ENCODE measurements at places on chromosomes 13 and 19.

- DNase-seq, result no peak
Observed at GRCh38 chr13:100512422-100512821, 76.2 kb downstream of the GGACT start.

GRCh38 chr13:97307118-97307881 is 85.2 kb downstream of the MBNL2 start:
- no peak for DNase-seq

GRCh38 chr13:24074678-24075077 is 85.8 kb upstream of the SPATA13 start:
- DNase-seq, result no peak

- no peak for DNase-seq
Observed at GRCh38 chr19:43957891-43958290, 6.9 kb downstream of the ZNF221 start.

- DNase-seq, result peak; percentile 48
Observed at GRCh38 chr13:41827507-41828213, 133.2 kb downstream of the VWA8 start.

DNA sequence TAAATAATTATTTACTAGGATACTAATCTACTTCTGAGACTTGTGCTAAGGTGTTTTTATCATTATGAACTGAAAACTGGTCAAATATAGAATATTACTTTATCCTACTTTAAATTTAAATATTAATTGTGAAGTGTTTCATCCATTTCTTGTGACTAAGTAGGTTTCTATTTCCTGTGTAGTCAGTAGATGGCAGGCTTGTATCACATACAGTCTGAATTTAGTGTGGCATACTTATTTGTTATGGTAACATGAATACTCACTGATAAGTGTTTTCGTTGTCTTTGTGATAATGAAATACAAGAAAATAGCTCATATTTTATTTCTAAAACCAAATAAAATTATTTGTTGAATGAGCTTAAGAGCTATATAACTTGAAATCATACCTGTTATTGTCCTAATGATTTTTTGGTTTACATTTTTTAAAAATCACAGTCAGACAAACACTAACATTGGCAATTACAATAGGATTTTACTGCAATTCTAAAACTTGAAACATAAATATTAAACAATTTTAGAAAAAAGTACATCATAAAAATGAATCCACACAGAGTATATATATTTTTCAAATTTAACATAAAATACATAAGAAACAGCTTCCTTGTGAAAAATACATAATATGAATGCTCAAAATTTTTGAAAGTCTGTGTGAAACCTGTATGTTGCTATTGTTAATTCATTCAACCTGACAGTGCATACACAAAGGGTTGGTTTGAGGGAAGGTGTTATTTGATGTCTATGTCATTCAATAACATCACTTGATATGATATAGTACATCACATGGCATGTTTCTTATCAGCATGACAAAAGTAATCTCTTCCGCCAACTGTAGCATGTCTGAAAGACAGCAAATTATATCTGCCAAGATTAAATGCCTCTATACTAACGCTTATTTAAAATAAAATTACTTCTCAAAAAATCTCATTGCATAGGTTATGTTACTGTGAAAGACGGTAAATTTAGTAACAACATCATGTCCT is 904.8 kb upstream of the PCDH20 start:
- peak; percentile 25 for DNase-seq

DNA sequence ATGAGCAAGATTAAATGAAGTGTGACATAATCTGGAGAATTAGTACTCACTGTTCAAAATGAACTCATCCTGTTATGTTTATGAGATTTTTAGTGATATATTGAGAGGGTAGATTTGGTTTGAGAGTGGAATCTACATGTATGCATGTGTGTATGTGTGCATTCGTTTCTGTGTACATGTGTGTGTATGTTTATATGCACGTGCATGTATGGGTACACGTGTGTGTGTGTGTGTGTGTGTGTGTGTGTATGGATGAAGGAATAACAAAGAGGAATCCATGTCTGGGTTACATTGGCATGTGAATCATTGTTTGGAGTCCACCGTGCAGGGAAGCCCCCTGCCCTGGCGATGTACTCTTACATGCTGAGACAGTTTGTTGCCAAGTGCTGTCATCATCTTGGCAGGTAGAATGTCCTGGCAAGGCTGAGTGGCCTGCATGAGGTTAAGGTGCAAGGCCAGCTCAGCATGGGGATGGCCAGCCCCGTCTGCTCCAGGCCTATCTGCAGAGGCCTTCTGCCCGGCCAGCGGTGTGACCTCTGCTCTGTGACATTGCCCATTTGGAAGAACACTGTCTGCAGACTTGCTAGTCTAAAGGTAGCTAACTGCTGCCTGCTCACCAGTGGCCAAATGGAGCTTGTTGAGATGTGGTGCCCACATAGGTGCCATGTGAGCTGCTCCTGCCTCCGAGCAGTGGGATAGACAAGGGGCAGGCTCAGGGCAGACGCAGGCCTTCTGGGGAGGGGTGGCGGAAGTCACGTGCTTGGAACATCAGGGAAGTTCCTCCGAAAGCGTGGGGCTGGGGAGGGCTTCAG is 222.3 kb downstream of the TEX29 start:
- DNase-seq, result no peak

GRCh38 chr19:35178701-35179100 is 24.2 kb downstream of the FXYD5 start:
- DNase-seq, result no peak

DNA sequence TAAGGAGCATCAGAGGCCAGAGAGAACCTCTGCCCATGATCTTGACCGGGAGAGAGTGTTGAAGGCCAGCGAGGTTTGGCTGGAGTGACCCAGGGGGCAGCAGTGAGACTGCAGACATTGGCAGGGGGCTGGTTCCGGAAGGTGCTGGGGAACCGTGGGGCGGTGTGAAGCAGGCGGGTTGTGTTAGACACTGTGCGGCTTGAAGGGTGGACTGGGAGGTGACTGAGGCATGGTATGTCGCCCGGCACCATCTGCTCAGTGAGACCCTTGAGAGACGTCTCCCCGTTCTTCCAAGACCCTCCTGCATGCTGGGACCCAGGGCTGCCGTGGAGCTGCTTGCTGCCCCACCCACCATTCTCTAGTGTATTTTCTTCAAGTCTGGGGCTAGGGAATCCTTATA is 24.6 kb downstream of the CARM1 start:
- no peak for DNase-seq

- no peak for DNase-seq
Observed at GRCh38 chr13:18954254-18954653, 227.4 kb downstream of the TUBA3C start.

- DNase-seq, result no peak
Observed at GRCh38 chr19:30968210-30968609, 381.0 kb downstream of the TSHZ3 start.

DNA sequence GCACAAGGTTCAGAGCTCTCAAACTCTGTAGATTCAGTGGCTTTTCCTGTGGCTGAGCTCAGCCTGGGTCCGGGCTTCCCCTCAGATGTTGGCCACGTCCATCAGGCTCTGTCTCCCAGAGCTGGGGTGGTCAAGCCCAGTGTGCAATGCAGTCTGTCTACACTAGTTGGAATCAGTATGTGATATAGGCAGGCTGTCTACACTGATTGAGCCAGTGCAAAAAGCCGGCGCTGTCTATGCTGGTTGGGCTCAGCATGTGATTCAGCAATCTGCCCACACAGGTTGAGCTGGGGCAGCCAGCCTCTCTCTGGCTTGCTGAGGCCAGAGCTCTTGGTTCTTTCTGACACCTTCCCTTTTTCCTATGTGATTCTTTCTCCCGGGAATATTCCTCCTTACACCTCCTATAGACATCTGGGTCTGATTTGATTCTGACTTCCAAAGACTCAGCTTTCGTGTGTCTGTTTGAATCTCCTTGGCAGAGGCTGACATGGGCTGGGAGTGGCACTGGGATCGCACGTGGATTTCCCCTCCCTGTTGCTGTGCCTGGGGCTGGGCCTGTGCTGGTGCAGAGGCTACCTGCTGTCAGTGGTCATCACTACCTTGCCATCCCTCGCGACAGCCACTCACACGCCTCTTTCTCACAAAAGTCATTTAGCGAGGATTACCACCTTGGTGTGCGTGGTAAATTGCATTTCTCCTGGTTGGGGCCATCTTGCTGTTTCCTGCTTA is 9.3 kb downstream of the CHST8 start:
- DNase-seq, result no peak

- no peak for DNase-seq
Observed at GRCh38 chr13:59178344-59178743, 985.4 kb downstream of the DIAPH3 start.

DNA sequence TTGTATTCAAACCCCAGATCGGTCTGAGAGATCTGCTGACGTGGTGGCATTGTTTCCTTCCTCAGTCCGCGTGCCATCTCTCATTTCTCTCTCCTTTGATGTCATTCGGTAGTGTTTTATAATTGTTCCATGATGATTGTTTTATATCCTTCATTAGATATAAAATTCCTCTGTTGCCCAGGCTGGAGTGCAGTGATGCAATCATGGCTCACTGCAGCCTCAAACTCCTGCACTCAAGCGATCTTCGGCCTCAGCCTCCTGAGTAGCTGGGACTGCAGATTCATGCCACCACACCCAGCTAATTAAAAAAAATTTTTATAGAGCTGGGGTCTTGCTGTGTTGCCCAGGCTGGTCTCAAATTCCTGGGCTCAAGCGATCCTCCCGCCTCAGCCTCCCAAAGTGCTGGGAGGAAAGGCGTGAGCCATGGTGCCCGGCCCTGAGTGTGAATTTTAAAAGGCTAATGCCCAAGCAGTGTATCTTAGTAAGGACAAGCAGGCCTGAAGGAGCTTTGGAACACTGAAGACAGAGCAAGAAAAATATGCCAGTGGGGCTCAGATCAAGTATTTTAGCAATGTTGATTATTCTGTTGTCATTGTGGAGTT is 5.3 kb downstream of the ZNF57 start:
- no peak for DNase-seq

GRCh38 chr19:40594255-40594654 is 6.9 kb upstream of the LTBP4 start:
- no peak for DNase-seq

- no peak for DNase-seq
Observed at GRCh38 chr13:114111577-114111976, 20.8 kb downstream of the RASA3 start.

- DNase-seq, result peak; percentile 9
Observed at GRCh38 chr19:28519952-28520861, 692.7 kb downstream of the UQCRFS1 start.

DNA sequence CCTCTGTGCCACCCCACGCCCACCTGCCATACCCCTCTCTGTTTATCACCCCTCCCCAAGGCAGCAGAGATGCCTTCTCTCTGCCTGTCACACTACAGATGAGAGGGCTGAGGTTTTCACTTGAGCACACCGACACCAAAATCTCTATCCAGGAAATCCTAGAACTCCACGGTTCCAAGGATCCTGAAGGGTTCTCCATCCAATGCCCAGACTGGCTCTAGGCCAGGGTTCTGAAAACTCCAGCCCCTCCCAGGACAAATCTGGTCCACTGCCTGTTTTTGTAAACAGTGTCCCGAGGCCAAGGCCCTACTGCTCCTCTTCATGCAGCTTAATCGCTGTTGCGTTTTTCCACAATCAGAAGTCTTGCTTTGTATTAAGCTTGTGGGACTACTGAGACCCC is 20.1 kb downstream of the TLE2 start:
- DNase-seq, result no peak

DNA sequence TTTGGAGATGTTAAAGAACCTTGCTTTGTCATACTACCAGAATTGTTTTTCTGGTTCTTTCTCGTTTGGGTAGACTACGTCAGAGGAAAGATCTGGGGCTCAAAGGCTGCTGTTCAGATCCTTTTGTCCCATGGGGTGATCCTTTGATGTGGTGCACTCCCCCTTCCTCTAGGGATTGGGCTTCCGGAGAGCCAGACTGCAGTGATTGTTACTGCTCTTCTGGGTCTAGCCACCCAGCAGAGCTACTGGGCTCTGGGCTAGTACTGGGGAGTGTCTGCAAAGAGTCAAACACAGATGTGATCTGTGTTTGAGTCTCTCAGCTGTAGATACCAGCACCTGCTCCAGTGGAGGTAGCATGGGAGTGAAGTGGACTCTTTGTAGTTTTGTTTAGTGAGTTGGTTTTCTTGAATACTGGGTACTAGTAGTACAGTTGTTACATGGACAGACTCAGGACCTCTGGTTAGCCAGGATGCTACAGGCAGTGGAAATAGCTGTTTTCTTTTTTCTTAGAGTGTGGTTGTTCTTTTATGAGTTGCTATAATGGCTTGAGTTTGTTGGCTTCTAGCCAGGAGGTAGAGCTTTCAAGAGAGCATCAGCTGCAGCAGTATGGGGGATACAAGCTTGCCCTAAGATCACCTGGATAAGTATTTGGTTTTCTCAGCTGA is 34.4 kb downstream of the DNAJC15 start:
- DNase-seq, result no peak

DNA sequence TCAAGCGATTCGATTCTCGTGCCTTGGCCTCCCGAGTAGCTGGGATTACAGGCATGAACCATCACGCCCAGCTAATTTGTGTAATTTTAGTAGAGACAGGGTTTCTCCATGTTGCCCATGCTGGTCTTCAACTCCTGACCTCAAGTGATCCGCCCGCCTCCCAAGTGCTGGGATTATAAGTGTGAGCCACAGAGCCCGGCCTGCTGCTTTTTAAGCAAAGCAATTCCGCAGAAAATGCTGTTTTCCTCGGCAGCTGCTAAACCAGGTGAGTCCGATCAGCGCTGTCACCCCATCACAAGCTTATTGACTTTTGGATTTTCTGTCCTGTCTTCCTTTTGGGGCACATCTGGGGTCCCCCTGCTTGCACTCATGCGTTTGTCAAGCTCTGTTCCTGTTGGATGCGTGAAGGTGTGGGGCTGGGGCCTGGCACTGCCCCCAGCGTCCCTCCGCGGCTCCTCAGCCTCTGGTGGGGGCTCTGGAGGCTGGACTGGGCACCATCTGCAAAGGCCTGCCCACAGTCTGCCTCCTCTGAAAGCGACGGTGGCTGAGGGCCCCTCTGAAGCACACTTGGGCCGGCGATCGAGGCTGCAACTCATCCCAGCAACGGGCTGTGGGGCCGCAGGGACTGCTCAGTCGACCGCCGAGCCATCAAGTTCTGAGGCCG is 25.7 kb downstream of the CEBPG start:
- no peak for DNase-seq

DNA sequence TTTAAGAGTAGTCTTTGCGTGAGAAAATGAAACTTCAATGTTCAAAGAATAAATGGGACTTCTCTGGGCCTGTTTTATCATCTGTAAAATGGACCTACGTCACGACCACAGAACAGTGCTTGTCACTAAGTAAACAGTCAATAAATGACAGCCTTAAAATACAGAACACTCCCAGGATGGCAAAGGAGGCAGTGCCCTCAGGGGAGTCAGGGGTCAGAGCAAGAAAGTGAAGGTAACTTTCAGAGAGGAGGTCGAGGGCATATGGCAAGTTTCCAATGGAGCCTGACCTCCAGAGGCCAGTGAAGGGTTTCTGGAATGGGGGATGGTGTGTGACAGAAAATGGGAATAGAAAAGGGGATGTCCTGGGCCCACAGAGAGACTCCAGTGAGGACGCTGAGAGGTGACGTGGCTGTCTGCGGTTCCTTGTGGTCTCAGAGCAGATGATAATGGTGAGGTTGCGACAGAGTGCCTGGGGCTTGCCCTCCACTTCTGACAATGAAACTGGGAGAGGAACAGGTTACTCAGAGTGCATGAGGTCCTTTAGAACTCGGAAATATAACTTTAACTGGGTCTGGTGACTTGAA is 91.8 kb downstream of the UBL3 start:
- DNase-seq, result no peak

- DNase-seq, result no peak
Observed at GRCh38 chr13:20001366-20002190, 43.1 kb downstream of the ZMYM2 start.
